ENCODE measurements at places on chromosomes 3 and 15. TPM values are rescaled to one million over a fixed set of nuclear protein-coding genes. Genes with fewer than 3 reads are reported as not detected.

GRCh38 chr15:96978937-96979473, 648.5 kb downstream of the NR2F2 start:
- H3K27me3 ChIP-seq = no peaks in the 10 kb centered on the region
- no peaks in the 10 kb centered on the region for H3K36me3 ChIP-seq
- peaks cover 3% of the 10 kb centered on the region for H3K4me1 ChIP-seq
- no peak overlapping the region for H3K4me3 ChIP-seq

DNA sequence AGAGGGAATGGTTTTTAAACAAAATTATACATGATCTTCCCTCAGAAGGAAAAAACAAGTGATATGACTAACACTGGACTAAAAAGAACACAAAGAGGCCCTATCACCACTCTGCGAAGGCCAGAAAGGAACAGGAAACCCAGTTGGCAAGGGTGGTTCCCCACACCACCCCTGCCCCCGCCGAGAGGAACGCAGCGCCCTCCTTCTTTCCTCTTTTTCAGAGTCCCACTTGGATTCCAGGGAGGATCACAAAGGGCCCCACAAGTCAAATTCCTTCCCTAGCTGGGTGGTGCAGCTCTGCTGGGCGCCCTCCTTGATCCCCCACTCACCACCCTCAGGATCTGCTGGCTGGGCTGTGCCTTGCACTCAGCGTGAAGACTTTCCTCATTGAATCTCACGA, 29.8 kb downstream of the PLA1A start:
- DNase-seq = no peak
- H3K27me3 ChIP-seq = no peaks in the 10 kb centered on the region
- H3K4me3 ChIP-seq = no peak overlapping the region
- no peaks in the 10 kb centered on the region for H3K36me3 ChIP-seq

DNA sequence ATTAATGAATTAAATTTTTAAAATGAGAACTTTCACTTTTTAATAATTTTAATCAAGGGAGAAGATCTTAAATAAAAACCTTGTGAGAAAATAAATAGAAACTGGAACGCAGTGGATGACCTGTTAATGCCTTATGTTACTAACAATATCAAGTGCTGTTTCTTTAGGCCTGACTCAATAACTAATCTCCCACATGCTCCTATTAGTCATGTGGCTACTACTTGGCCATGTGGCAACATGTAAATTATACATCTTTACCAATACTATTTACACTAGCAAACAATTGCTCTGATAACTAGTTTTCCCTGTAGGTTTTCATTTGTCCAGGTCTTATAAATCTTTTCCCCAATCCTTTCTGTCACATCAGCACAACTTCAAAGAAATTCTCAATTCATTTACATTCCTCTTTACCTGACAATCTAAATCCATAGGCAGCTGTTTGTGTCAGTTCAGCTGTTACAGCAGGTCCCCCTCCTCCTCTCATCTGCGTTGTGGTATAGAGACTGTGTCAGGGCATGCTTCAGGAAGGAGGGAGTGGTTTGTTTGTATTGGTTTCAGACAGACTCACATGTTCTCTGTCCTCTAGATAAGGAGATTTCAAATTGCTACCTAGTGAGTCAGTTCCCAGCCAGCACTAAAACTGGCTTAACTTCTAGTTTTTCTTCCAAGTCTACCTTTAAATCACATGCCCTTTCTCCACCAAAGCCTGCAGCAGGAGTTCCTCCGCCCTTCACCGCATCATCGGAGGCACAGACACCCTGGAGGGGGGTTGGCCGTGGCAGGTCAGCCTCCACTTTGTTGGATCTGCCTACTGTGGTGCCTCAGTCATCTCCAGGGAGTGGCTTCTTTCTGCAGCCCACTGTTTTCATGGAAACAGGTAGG, 11.3 kb upstream of the C3orf52 start:
- H3K4me3 ChIP-seq = no peak overlapping the region
- no peaks in the 10 kb centered on the region for H3K4me1 ChIP-seq
- no peaks in the 10 kb centered on the region for H3K27me3 ChIP-seq
- no peak overlapping the region for H3K27ac ChIP-seq
- H3K36me3 ChIP-seq = no peaks in the 10 kb centered on the region
- DNase-seq = peak; percentile 44

- no peaks in the 10 kb centered on the region for H3K27me3 ChIP-seq
- DNase-seq = peak; percentile 69
- H3K36me3 ChIP-seq = no peaks in the 10 kb centered on the region
- no peak overlapping the region for H3K27ac ChIP-seq
- H3K4me3 ChIP-seq = no peak overlapping the region
These were observed 169.4 kb downstream of the TBC1D2B start for GRCh38 chr15:77907824-77908751.

DNA sequence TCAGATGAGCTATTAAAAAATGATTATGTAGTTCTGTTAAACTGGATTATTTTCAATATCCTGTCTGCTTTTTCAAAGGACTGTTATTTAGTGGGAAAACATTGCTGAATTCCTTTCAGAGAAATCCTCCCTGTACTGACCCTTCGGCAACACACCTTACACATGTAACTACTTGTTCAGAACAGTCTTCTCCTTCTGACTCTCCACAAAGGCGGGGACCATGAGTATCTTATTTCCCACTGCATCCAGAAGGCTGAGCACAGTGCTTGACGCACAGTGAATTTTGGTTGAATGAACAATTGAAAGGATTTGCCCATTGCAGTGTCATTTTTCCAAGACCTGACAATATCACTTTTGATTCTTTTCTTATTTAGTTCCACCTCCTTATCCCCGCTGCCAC, 23.1 kb upstream of the CFAP161 start:
- DNase-seq = no peak
- H3K4me1 ChIP-seq = no peaks in the 10 kb centered on the region
- no peaks in the 10 kb centered on the region for H3K27me3 ChIP-seq

DNA sequence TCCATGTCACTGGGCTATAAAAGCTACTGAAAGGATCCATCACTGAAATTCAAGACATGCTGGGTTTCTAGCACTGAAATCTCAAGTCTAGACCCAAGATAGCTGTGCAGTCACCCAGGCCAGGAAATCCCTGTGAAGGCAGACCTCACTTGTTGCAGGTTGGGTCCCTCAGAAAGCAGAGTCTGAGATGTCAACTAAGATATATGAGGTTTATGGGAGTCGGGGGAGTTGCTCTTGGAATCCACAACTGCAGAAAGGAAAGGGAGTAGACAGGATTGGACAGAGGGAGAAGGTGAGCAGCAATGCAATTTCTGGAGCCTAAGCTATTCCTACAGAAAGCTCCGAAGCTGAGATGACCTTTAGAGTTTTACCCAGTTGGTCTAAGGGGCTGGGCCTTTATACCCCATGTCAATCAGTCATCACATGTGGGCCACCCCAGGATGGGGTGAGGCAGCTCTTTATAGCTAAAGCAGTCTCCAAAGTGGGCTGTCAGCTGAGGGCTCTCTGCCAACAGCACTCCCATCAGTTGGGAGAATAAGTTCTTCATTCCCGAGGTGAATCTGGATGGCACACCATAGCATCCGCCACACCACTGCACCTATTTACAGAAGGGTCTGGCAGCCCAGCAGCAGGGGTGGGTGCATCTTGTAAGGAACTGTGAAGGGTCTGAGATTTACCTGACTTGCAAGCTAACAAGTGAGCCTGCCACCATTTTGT, 52.3 kb upstream of the ACVR2B start:
- H3K27me3 ChIP-seq = no peaks in the 10 kb centered on the region
- no peak for DNase-seq
- H3K36me3 ChIP-seq = peaks cover 61% of the 10 kb centered on the region
- H3K4me1 ChIP-seq = no peaks in the 10 kb centered on the region
- H3K27ac ChIP-seq = no peak overlapping the region
- H3K4me3 ChIP-seq = no peak overlapping the region

GRCh38 chr3:101811875-101812274, 32.9 kb downstream of the NXPE3 start:
- no peak for DNase-seq
- H3K27me3 ChIP-seq = no peaks in the 10 kb centered on the region
- no peak overlapping the region for H3K4me3 ChIP-seq
- no peaks in the 10 kb centered on the region for H3K4me1 ChIP-seq
- no peaks in the 10 kb centered on the region for H3K36me3 ChIP-seq

DNA sequence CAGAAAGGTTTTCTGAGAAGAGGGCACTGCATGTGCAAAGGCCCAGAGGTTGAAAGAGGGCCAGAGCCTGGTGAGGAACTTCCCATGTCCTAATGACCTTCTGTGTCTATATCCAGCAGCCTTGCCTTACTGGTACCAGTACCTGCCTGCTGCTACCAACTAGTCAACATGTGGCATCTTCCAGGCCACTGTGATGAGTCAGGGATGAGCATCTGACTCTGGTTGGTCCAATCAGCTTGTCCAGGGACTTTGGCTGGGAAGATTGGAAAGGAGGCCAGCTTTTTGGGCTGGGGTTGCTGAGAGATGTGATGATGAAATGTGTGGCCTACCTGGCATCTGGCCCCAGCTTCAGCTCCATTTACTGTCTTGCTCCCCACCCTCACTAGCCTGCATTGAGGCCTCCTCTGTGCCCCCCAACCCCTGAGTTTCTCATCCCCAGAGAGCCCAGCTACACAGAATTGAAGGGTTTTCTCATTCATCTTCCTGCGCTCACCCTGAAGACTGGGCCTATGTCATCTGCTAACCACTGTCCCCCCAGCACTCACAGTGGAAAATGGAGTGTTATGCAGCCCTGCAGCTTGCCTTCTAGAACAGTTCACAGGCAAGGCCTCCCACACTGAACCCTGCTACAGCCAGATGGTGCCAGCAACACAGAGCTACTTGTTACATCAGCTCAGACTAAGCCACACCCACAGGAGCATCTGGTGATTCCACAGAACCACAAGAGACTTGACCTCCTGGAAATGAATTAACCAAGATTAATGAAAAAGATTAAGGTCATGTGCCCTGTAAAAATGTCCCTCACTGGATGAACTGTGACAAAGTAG, 1.3 kb upstream of the TWF2 start:
- DNase-seq = peak; percentile 61
- peaks cover 10% of the 10 kb centered on the region for H3K36me3 ChIP-seq

- DNase-seq = no peak
- H3K27ac ChIP-seq = no peak overlapping the region
These were observed 152.6 kb downstream of the DPH6 start for GRCh38 chr15:35393398-35393797.

DNA sequence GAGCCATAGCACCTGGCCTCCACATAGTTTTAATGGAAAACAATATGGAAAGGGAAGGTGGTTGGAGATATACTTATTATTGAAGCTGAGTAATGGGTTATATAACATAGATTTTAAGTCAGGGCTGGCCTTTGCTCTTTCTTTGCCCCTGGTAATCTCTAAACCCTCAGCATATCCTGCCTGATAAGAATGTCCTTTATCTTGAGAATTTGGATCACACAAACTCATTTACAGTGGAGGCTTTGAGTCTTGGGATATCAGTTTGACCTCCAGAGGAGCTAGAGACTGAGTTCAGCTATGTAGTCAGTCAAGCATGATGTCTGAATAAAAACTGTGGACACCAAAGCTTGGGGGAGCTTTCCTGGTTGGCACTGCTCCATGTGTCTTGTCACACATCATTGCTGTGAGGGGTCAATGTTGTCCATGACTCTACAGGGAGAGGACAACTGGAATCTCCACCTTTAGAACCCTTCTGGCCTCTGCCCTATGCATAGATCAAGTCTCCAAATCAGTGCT, 9.0 kb upstream of the C3orf33 start:
- H3K36me3 ChIP-seq = no peaks in the 10 kb centered on the region
- no peaks in the 10 kb centered on the region for H3K27me3 ChIP-seq
- H3K4me1 ChIP-seq = no peaks in the 10 kb centered on the region

DNA sequence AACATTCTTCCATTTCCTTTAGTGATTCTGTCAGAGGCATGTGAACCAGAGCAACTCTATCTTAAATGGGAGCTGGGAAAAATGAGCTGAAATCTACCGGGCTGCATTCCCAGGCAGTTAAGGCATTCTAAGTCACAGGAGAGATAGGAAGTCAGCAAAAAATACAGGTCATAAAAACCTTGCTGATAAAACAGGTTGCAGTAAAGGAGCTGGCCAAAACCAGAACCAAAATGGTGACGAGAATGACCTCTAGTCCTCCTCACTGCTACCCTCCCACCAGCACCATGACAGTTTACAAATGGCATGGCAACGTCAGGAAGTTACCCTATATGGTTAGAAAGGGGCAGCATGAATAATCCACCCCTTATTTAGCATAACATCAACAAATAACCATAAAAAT, 66.4 kb downstream of the B3GALNT1 start:
- H3K36me3 ChIP-seq = no peaks in the 10 kb centered on the region
- DNase-seq = no peak
- H3K27me3 ChIP-seq = no peaks in the 10 kb centered on the region
- H3K4me1 ChIP-seq = no peaks in the 10 kb centered on the region
- no peak overlapping the region for H3K27ac ChIP-seq

- H3K4me3 ChIP-seq = no peak overlapping the region
- H3K4me1 ChIP-seq = no peaks in the 10 kb centered on the region
- H3K36me3 ChIP-seq = peaks cover 2% of the 10 kb centered on the region
- DNase-seq = no peak
- H3K27me3 ChIP-seq = no peaks in the 10 kb centered on the region
These were observed 314.7 kb downstream of the LPP start for GRCh38 chr3:188468662-188469061.

DNA sequence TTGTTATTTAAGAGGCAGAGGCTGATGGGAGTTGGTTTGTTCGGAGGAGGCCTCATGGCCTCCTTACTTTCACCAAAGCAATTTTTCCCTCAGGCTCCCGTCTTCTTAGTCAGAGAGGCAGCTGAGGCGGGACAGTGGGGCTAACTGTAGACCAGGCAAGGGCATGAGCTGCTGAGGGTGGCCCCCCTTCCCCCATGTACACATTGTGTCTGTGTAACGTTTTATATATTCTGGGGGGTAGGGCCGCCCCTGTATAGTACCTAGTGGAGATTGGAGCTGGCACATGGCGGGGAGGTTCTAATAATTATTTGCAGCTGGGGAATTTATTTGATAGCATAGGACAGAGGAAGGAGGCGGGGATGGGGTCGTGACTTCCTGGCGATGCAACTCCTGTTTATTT, 35.1 kb downstream of the NGRN start:
- DNase-seq = no peak
- H3K27ac ChIP-seq = no peak overlapping the region
- no peaks in the 10 kb centered on the region for H3K27me3 ChIP-seq
- H3K4me1 ChIP-seq = no peaks in the 10 kb centered on the region

HES1 gene
- total RNA-seq = 23.3 TPM

MORC1 gene
- not detected for total RNA-seq

ADIPOQ gene
- not detected for total RNA-seq

ZNF197 gene
- total RNA-seq = 17.5 TPM

MRAS gene
- 10.9 TPM for total RNA-seq

IQCH gene
- 1.9 TPM for total RNA-seq

ALDH1L1 gene
- 0.90 TPM for total RNA-seq

RARB gene
- 0.22 TPM for total RNA-seq

All from H9 (cell line).